Activated CD4-positive, alpha-beta T cell treated with anti-CD3 and anti-CD28 coated beads for 1 hour (primary cell): ENCODE measurements at places on chromosomes 2 and 18.

DNA sequence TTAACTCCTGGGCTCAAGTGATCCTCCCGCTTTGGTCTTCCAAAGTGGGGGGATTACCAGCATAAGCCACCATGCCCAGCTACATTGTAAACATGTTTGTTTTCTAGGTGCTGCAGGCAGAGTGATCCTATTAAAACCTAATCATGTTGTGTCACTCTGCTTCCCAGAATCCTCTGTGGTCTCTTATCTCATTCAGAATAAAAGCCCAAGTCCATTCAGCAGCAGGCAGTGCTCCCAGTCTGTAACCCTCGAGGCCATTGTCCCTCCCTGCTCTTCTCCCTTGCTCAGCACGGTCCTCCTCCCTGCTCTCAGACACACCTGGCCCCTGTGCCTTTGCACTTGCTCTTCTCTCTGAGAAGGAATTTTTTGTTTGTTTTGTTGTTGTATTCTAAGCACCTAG is 11.1 kb upstream of the CABYR start:
- DNase-seq: no peak

DNA sequence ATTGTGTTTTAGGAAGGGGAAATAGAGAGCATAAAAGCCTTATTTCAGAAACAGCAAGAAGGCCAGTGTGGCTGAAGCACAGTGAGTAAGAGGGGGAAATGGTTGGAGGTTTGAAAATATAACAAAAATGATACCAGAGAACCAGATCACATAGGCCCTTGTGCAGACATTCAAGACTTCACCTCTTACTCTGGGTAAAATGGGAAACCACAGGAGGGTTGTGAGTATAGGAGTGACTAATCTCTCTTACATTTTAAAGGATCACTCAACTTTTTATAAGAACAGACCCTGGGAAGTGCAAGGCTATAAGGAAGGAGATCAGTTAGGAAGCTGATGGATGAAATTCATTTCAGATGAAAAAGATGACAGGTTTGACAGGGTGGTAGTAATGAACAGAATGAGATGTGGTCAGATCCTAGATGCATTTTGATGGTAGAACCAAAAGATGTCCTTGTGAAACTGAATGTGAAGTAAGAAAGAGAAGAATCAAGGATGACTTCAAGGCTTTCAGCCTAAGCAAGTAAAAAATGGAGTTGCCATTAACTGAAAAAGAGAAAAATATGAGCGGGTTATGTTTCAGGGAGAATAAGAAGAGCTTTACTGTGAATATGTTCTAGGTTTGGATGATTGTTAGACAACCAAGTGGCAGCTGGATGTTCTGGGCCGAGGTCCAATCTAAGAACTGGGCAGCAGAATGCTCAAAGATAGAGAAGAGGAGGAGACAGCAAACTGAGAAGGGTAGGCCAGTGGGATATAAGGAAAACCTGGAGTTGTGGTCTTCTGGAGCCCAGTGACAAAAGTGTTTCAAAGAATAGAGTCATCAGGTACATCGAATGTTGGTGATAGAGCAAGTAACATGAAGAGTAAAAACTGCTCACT is 65.1 kb downstream of the USP40 start:
- DNase-seq: no peak

GRCh38 chr2:148896136-148896535 is 21.1 kb downstream of the KIF5C start:
- no peak for DNase-seq

- no peak for DNase-seq
Measured at GRCh38 chr18:48918660-48919456, 31.9 kb downstream of the SMAD7 start.

- no peak for DNase-seq
Measured at GRCh38 chr2:53859206-53860181, at the start of gene GPR75. Gene GPR75, minus strand, starts transcription at chr2:53859967. Its CDS starts 5,211 bp downstream, at chr2:53854756.

DNA sequence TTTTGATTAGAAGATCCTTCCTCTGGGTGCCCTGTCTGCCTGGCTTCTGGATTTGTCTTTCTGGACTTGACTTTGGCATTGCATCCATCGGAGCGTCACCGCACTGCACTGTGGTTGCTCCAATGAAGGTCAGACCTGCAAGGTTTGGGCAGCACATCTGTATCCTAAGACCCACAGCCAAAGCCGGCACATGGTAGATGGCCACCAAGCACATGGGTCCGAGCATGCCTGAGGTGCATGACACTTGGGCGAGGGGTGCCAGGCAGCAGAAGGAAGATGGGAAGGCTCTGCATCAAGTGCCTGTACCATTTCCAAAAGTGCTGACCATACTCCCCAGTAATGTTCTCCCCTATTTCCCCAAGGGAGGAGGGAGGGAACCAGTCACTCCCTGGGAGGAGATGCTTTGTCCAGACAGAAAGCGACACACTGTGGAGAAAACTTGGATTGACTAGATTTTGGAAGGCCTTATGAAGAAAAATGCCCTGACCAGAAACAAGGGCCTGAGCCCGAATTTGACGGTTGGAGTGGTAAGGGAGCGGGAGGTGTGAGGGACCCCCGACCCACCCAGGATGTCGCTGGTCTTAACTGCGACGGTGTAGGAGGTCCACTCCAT is 149.9 kb downstream of the LOXHD1 start:
- no peak for DNase-seq

- no peak for DNase-seq
Measured at GRCh38 chr18:76487070-76487469, 8.0 kb downstream of the ZNF516 start.

GRCh38 chr2:120439637-120440384 is 93.9 kb downstream of the INHBB start:
- DNase-seq: no peak

DNA sequence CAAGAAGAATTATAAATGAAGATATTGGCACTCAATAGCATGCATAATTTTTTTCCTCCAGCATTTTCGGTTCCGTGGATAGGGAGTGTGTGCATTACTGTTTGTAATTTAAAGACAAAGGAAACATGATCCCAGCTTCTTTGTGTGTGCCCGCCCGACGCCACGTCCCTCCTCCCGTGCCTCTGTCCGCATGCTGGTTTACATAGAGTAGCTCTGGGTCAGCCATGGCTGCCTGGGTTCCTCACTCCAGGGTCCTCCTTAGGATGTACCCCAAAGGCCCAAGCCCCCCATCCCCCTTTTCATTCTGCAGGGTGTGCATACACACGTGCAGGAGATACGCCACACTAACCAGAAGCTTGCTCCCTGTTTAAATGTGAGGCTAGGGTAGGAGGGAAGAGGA is 214.7 kb downstream of the KLHL29 start:
- no peak for DNase-seq

- no peak for DNase-seq
Measured at GRCh38 chr2:164922134-164922533, 33.2 kb downstream of the SLC38A11 start.

GRCh38 chr18:72436401-72436800 is 107.7 kb downstream of the CBLN2 start:
- no peak for DNase-seq

DNA sequence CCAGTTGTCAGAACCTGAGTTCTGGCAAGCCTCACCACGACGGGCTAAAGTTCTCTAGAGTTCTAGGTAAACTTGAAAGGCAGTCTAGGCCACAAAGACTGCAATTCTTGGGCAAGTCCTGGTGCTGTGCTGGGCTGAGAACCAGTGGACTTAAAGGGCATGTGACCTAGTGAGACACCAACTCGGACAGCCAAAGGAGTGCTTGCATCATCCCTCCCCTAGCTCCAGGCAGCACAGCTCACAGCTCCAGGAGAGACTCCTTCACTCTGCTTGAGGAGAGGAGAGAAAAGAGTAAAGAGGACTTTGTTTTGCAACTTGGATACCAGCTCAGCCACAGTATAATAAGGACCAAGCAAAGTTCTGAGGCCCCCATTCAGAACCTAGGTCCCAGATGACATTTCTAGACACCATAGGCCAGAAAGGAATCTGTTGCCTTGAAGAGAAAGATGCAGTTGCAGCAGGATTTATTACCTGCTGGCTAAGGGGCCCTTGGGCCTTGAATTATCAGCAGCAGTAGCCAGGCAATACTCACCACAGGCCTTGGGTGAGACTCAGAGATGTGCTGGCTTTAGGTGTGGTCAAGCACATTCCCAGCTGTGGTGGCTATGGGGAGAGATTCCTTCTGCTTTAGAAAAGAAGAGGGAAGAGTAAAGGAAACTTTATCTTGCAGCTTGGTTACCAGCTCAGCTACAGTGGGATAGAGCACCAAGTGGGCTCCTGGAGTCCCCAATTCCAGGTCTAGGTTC is 51.8 kb downstream of the UPP2 start:
- no peak for DNase-seq

GRCh38 chr2:132974467-132975095 is 304.6 kb upstream of the LYPD1 start:
- no peak for DNase-seq

DNA sequence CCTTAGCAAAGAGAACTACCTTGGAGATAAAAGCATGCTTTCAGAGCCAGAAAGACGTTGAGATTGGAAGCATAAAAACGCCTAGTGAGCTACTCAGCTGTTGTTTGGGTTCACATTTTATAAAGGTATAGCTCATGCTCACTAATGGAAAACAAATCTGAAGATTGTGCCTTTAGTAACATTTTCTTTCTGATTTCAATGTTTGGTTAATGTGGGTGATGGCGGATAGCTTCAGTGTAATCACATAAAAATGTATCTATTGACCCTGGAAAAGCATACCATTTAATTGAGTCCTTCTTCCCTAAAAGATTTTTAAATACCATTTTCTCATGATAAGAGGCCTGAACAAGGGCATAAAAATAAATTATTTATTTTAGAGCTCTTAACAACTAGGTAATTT is 73.4 kb downstream of the DTNA start:
- no peak for DNase-seq

- DNase-seq: no peak
Measured at GRCh38 chr2:181471226-181471625, 14.0 kb downstream of the ITGA4 start.

DNA sequence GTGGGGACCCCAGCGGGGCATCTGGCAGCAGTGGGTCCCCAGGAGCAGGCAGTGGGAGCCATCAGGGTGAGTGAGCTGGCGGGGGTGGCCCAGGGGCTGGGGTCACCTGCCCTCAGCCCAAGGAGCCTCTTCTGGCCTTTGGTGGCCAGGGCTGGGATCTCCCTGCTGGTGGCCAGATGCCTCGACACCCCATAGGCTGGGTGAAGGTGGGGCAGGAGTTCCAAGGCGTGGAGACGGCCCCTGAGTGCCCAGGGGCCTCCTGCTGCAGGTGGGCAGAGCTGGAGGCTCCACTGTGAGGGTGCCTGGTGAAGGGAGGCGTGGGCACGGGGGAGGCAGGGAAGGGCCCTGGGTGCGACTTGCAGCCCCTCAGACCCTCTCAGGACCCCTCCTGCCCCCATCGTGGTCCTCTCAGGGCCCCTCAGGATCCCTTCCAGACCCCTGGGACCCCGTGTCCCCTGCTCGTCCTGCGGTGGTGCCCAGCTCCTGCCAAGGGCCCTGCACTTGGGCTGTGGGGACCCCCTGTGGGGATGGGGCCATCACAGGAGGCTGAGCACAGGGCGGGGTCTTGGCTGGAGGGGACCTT is 5.0 kb upstream of the GPR35 start:
- DNase-seq: no peak

DNA sequence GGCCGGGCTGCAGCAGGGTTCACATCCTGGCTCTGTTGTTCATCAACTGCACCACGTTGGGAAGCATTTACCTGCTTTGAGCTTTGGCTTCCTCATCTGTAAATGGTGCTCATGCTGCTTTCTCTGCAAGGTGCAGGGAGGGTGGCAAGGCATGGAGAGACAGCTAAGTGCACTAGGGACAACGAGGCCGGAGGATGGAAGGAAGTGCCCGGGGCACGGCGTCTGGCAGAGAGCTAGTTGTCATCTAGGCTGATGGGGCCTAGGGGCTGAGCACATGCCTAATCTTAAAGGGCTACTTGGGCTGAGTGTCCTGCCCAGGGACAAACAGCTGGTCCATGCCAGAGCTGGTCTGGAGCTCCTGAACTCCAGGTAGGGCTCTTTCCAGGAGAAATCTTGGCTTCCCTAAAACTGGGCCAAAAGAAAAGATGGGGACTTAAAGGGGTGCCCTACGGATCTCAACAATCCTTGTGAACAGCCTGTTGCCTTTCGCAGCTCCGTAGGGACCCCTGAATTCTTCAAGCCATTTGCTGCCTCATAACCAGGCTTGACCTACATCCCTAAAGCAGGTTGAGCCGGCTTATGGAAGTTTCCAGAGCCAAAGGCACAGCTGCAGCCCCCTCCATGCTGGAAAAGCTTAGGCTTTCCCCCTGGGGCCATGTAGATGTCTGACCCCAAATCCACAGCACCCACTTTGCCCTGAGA is 130.8 kb downstream of the SMAD7 start:
- DNase-seq: no peak

GRCh38 chr2:142280831-142281230 is 150.0 kb upstream of the LRP1B start:
- DNase-seq: no peak

- no peak for DNase-seq
Measured at GRCh38 chr2:20182241-20182931, 42.5 kb downstream of the SDC1 start.

- DNase-seq: no peak
Measured at GRCh38 chr2:140696449-140696848, 1434.4 kb downstream of the LRP1B start.

GRCh38 chr2:16773080-16773713 is 107.6 kb upstream of the CYRIA start:
- DNase-seq: no peak

- DNase-seq: no peak
Measured at GRCh38 chr2:9991829-9992273, 40.4 kb downstream of the GRHL1 start.

DNA sequence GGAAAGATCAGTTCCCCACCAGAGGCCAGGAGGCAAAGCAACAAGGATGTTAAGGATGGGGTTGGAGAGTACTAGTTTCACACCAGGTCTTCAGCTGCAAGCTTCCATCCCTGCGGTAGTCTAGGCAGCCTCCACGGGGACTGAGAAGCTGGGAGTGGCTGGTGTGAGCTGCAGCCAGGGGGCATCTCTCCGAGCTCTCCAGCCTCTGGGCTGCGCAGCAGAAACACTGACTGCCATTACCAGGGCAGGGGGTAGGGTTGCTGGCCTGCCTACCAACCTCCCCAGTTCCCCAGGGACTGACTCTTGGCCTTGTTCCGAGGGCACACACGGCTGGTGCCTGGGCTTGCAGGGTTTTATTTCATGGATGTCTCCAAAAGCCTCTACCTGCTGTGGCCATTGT is 15.9 kb downstream of the GATA6 start:
- no peak for DNase-seq

- DNase-seq: no peak
Measured at GRCh38 chr2:69933839-69934613, 19.1 kb downstream of the MXD1 start.

GRCh38 chr2:227025510-227025909 is 138.5 kb downstream of the COL4A4 start:
- DNase-seq: no peak

GRCh38 chr18:63648241-63648640 is 4.2 kb upstream of the SERPINB4 start:
- no peak for DNase-seq

GRCh38 chr2:177545981-177546585 is 153.5 kb downstream of the AGPS start:
- DNase-seq: no peak
